ENCODE measurements at places on chromosomes 7 and 10. TPM values are rescaled to one million over a fixed set of nuclear protein-coding genes. Genes with fewer than 3 reads are reported as not detected.

Gene MOGAT3
- total RNA-seq: not detected

Gene SPDYE2
- total RNA-seq: not detected

Gene SFTPA2
- not detected for total RNA-seq

Gene CADPS2
- total RNA-seq: 20.8 TPM

Gene MYOF
- total RNA-seq: 234 TPM

Gene GDF2
- total RNA-seq: not detected

Data from myometrial cell (primary cell).